Fibroblast of villous mesenchyme (primary cell): ENCODE measurements at places on chromosomes 1 and 21. TPM values are rescaled to one million over a fixed set of nuclear protein-coding genes. Genes with fewer than 3 reads are reported as not detected.

Gene FAM163A
- total RNA-seq: under 0.01 TPM in 2 replicates

DNA sequence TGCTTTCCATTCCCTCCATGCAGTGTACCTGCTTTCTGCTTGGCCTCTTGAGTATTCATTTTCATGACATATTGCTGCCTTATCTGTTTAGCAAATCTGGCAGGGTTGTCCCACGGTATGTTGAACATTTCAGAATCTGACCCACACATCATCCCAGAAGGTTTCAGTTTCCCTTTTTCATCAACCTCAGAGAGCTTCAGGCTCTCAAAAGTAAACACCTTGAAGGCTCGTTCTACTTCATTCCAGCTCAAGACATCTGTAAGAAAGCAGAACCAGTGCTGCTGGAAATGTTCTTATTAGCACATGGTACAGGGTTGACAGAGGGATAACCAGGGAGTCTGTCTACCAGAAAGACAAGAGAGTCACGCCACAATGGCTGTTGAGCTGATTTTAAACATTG is 103.6 kb downstream of the SPAG17 start:
- no peak for DNase-seq

DNA sequence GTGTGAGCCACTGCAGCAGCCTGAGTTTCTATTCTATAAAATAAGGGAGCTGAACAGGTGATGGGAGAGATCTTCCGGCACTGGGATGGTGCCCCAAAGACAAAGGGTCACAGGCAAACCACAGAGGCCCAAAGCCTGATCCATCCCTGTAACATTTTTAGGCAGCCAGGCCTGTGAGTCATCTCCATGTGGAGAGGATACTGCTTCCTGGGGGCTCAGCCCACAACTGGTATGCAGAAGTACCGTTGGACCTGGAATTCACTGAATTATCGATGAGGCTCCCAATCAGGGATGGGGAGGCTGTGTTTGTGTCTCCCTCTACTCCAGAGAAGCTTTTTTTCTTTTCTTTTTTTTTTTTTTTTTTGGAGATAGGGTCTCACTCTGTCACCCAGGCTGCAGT is 48.8 kb upstream of the WASF2 start:
- DNase-seq: peak; percentile 79

DNA sequence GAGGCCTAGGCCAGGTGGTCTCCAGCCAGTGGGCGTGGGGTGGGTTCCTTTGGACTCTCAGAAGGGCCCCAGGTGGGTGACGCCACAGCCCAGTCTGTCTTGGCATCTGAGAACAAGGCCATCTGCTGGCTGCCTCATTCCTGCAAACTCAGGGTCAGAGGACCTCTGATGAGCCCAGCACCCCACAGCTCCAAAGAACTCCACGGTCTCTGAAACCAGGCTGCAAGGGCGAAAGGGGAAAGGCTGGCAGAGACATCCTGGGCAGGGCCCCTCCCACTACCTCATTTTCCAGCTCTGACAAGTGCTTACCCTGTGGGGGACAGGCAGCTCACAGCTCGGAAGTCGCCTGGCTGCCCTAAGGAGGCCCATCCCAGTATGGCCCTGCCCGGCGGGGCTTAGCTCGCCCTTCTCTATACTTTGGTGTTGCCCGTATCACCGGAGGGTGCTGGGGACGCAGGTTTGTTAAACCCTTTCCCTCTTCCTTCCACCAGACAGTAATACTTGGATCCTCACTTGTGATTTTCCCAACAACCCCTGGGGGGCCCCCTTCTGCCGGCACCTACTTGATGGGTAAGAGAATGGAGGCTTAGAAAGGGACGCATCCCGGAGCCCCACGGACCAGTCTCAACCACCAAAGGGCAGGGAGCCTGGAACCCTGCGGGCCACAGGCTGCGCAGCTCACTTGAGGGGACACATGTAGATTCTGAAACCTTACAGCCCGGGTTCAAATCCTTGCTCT is 10.9 kb upstream of the EDN2 start:
- peak; percentile 48 for DNase-seq

DNA sequence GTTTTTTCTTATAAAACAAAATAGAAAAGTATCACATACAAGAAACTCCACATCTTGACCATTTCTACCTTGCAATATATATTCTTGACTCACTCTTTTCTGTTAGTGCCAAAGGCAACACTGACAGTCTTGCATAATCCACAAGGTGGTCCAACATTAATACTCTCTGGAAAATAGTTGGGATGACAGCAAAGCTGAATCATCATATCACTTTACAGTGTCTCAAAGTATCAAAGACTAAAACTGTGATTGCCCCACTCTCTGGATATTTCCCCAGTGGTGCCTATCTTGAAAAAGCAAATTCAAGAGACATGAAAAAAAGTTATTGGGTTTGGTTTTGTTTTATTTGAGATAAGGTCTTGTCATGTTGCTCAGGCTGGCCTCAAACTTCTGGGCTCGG is 14.6 kb upstream of the TGFBR3 start:
- peak; percentile 64 for DNase-seq

DNA sequence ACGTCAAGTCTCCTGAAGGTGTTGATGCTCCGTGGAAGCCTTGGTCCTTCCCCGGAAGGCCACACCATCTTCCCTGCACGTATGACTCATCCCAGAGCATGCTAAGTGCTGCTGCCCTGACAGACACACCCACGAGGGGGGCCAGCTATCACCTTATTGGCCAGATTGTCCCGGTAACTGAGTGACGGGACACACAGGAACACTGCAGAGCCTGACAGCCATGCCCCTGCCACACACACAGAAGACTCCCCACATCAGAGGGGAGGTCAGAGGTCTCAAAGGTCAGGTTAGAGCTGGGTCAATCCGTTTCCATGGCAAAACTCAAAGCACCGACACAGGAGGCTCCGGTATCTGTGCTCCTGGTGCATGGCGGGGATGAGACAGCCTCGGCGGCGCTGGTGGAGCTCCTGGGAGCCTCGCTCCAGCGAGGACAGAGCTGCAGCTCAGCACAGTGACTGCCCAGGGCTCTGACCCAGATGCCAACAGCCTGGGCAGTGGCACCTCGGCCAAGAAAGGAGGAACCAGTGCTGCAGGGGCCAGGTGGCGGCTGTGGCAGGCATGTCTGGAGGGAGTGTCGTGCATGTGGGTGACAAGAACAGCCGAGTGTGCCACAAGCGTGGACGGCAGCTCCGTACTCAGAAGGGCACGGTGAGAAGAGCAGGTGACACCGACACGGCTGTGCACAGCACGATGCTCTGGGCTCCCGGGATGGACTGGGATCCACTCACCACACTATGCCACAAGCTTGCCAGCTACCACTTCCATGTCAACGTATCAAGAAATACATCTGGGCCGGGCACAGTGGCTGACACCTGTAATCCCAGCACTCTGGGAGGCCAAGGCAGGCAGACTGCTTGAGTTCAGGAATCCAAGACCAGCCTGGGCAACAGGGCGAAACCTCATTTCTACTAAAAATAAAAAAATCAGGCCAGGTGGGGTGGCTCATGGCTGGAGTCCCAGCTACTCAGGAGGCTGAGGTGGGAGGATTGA is 14.8 kb upstream of the TMEM240 start:
- DNase-seq: peak; percentile 74

GRCh38 chr1:8602471-8603219 is 214.8 kb downstream of the RERE start:
- DNase-seq: no peak

DNA sequence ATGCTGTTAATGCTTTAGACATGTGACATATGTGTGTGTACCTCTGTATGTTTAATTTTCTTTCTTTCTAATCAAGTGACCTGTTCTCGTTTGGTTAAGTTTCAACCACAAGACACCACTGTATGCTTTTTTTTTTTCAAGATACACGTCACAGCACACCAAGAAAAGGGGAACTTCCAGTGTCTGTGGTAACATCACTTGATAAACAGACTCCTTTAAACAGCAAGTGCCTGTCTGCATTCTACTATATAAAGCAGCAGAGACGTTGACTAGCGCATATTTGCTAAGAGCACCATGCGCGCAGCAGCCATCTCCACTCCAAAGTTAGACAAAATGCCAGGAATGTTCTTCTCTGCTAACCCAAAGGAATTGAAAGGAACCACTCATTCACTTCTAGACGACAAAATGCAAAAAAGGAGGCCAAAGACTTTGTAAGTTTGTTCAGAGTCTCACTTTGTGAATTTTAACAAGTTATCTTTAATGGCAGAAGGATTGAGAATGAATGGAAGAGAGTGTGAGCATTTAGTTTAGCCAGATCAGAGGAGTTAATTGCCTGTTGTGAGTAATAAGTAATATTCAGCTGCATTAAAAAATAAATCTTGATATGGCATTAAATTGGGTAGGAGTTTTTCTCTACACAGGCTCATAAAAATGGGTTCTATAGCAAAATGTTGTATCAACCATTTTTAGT is at the start of gene RGS1:
TSS of gene RGS1 (plus strand) at position 275 of the 691 bp plus-strand sequence. CDS start at position 295, 20 bp downstream.
- DNase-seq: no peak
